H1 (cell line): ENCODE measurements at places on chromosomes 1 and 21. TPM values are rescaled to one million over a fixed set of nuclear protein-coding genes. Genes with fewer than 3 reads are reported as not detected.

The CAPN9 gene
- total RNA-seq, result 0.22 and 0.44 TPM in 2 replicates

The RAB7B gene
- total RNA-seq, result not detected in 2 replicates

The ZSWIM5 gene
- total RNA-seq, result 2.4 and 2.5 TPM in 2 replicates

The SLC50A1 gene
- total RNA-seq, result 36.5 and 41.6 TPM in 2 replicates

The KLHDC7A gene
- 18.9 and 19.1 TPM in 2 replicates for total RNA-seq

The FMO2 gene
- not detected in 2 replicates for total RNA-seq

The INAVA gene
- total RNA-seq, result 43.4 and 46.8 TPM in 2 replicates

The MROH7 gene
- total RNA-seq, result 0.07 TPM in 1 of 2 replicates, not detected in the other

The DIRAS3 gene
- total RNA-seq, result not detected in 2 replicates

The CA14 gene
- total RNA-seq, result 52.1 and 52.3 TPM in 2 replicates

The TCP10L gene
- 0.71 and 0.99 TPM in 2 replicates for total RNA-seq

The TMEM61 gene
- 0.50 and 0.54 TPM in 2 replicates for total RNA-seq

The CD5L gene
- not detected in 2 replicates for total RNA-seq

The ICOSLG gene
- 5.5 and 6.7 TPM in 2 replicates for total RNA-seq

GRCh38 chr1:90155721-90156487 lies 161.0 kb downstream of the ZNF326 start:
- DNase-seq, result no peak

- DNase-seq, result no peak
These were observed 2.8 kb upstream of the ZNF644 start for GRCh38 chr1:91024481-91025119.

GRCh38 chr1:238674316-238674715 lies 712.1 kb upstream of the CHRM3 start:
- DNase-seq, result no peak

DNA sequence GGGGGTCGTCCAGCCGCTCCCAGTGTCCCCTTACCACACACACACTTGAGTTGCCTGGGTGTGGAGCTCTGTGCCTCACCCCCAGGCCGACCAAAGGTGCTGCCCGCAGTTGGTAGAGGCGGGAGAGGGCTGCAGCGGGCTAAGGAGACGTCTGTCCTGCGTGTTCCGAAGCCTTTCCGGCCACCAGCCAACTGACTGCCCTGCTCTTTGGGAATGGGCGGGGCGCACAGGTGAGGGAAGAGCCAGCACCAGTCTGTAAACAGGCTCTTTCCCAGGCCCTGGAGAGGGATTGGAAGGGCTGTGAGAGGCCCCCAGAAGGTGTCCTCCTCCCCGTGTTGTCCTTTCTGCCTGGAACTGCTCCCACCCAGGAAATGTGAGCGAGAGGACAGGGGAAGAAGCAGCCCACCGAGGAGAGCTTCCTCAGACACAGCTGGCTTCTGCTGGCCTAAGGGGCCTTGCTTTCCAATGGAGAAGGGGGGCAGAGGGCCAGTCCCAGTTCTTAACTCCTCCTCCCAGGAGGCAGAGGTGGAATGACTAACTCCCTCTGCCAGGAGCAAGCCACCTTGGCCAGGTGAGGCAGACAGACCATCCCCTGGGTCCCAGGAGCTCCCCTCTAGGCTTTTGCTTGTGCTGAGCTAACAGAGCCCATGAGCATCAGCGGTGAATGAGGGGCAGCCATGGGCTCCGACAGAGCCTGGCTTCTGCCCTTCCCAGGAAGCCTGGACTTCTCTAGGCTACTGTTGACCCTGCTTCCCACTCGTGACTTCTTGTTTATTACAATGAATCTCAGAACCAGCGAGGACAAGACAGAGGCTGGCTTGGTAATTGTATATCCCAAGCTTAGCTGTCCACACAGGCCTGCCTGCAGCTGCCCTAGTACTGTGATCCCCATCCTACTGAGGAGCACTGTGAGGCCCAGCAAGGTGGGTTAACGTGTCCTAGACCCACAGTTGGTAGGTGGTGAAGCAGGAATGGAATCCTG lies 158.1 kb upstream of the COA6 start:
- no peak for DNase-seq

DNA sequence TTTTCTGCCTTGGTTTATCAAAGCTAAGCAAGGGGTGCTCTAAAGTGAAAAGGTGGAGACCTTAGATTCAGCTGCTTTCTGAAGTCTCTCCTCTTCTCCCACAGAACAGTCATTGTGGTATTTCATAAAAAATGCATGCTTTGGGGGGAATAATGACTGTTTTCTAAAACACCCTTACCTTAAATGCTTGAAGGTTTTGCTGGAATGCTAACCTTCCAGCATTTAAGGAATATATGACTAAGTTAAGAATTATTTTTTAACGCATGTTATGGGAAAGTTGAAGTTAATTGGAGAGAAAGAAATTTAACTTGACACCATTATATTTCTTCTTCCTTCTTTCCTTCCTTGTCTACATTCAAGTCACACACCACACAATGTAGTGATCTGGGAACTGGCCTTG lies 162.5 kb downstream of the ROR1 start:
- no peak for DNase-seq

DNA sequence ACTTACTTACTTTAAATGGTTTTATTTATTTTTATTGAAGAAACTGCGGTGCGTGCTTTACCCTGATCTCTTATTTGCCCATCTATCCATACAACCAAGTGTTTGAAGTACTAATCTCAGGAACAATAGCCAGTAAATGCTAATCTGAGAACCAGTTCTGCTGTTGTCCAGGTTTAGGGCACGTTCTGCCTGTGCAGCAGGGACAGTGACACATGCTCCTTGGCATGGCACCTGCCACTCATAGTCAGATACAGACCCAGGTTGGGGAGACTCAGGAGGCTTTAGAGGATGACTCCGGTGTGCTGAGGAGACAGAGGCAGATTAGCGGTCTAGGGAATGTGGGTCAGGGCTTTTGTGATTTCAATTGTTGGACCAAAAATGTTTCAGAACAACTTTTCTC lies 83.6 kb downstream of the NRIP1 start:
- DNase-seq, result no peak

DNA sequence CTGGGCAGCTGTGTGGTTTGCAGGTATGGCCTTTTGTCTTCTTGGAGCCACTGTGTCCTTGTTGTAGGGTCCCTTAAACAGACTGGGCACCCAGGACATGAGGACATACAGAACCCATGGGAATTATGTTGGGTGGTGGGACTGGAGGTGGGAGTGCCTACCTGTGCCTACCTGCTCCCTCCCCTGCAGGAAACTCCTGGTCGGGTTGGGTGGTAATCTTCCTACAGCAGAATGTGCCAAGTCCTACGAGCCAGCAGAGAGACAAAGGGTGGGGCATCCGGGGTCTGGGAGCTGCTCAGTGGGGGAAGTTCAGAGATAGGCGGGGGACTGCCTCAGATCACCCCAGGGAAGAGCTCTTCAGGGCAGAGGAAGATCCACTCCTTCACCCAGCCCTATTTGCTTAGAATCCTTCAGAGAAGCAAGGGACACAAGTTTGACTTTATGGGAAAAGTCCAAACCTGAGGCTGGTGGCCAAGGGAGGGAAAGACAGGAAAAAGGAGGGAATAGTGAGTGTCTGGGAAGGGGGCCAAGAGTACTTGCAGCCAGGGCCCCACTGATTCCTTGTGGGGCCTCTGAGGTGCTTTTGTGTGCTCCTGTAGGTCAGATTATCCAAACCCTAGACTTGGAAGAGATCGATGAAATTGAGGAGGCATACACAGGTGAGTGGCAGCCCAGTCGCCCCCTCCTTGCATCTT lies 58.3 kb downstream of the KIF21B start:
- no peak for DNase-seq

DNA sequence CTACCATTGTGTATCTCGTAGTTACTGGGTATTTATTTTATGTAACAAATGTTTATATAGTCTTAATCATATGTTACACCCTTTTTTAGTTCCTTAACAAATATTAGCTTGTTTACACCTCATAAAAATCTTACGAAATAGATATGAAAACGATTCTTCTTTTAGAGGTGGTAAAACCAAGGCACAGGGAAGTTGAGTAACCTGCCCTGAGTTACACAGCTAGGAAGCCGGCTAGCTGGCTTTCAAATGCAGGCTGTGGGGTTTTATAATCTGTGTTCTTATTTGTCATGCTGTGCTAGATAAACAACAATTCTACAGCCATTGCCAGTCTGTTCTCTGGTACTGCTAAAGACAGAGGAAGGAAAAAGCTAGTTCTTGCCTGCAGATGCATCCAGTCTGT lies 109.6 kb downstream of the NOS1AP start:
- DNase-seq, result no peak

- no peak for DNase-seq
These were observed 52.2 kb downstream of the SMYD2 start for GRCh38 chr1:214332946-214333798.

DNA sequence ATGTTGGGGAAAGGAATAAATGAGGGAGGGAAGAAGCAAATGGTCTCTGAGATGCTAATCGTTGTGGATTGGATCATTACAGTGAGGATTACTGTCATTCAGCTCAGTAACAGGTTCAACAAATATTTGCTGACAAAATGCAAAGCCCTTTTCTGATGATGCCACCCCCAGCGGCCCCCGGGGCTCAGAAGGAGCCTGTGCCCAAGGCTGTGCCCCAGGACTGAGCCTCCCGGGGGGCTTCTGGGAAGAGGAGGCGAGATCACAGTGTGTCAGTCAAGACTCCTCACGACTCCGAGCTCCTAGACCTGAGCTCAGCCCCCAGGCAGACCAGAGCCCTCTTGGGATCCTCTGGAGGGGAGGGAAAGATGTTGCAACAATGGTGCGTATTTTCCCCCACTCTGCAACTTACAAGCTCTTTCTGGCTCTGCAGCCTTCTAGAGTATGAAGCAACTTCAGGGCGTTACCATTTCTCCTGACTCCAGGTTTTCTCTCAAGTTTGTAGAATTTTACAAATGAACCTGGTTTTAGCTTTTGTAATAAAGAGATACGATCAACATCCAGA lies 20.8 kb downstream of the EPHA8 start:
- no peak for DNase-seq

DNA sequence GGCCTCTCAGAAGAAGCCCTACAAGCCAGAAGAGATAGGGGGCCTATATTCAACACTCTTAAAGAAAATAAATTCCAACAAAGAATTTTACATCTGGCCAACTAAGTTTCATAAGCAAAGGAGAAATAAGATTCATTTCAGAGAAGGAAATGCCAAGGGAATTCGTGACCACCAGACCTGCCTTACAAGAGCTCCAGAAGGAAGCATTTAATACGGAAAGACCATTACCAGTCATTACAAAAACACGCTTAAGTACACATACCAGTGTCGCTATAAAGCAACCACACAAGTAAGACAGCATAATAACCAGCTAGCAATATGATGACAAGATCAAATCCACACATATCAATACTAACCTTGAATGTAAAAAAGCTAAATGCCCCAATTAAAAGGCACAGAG lies 704.9 kb upstream of the CHRM3 start:
- DNase-seq, result no peak

GRCh38 chr1:8589571-8589970 lies 227.9 kb downstream of the RERE start:
- DNase-seq, result no peak

DNA sequence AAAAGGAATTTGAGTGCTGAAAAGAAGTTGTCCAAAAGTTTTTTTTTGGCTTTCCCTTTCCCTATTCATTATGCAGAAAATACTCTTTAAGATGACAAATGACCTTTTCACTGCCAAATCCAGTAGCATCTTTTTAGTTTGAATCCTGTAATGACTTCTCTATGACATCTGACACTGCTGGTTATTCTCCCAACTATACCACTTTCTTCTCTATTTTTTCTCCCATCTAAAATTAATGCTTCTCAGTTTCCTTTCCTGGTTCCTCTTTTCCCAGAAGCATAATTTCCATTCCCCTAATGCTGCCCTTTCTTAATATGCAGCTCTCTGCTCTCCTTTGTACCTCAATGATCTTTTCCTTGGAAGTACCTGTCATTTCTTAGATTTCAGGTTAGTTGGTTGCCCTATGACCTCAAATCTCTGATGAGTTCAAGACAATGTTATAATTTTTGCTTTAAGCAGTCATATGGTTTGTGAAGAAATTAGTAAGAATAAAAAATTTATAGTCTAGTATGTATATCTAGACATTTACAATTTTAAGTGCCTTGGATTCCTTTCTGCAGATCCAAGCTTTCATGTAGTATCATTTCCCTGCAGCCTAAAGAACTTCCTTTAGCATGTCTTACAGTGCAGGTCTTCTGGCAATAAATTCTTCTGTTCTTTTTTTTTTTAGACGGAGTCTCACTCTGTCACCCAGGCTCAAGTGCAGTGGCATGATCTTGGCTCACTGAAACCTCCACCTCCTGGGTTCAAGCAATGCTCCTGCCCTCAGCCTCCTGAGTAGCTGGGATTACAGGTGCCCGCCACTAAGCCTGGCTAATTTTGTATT lies 150.8 kb downstream of the CDC42BPA start:
- DNase-seq, result no peak

GRCh38 chr1:226977643-226978431 lies 37.7 kb downstream of the COQ8A start:
- no peak for DNase-seq

GRCh38 chr1:36389999-36390398 lies 4.3 kb upstream of the STK40 start:
- DNase-seq, result no peak

DNA sequence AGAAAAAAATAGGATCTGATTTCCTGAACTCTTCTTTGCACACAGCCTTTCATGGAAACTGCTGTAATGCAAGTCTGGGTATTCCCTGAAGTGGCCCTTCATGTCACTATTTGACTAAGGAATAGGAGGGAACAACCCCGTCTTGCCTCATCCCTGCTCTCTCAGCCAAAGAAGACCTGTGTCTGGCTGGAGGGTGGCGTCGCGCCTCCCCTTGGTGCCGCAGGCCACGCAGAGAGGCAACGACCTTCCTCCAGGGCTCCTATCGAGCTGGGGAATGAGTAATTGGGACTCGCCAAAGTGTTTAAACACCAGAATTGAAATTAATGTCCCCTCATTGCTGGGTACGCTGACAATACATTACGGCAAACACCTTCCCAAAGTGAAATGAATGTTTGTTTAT lies 129.8 kb downstream of the PBX1 start:
- no peak for DNase-seq

GRCh38 chr1:38539931-38540330 lies 319.6 kb downstream of the RRAGC start:
- DNase-seq, result no peak

- DNase-seq, result no peak
These were observed 134.2 kb downstream of the EDEM3 start for GRCh38 chr1:184620469-184620868.

- DNase-seq, result no peak
These were observed 171.5 kb upstream of the CACYBP start for GRCh38 chr1:174828264-174828663.

DNA sequence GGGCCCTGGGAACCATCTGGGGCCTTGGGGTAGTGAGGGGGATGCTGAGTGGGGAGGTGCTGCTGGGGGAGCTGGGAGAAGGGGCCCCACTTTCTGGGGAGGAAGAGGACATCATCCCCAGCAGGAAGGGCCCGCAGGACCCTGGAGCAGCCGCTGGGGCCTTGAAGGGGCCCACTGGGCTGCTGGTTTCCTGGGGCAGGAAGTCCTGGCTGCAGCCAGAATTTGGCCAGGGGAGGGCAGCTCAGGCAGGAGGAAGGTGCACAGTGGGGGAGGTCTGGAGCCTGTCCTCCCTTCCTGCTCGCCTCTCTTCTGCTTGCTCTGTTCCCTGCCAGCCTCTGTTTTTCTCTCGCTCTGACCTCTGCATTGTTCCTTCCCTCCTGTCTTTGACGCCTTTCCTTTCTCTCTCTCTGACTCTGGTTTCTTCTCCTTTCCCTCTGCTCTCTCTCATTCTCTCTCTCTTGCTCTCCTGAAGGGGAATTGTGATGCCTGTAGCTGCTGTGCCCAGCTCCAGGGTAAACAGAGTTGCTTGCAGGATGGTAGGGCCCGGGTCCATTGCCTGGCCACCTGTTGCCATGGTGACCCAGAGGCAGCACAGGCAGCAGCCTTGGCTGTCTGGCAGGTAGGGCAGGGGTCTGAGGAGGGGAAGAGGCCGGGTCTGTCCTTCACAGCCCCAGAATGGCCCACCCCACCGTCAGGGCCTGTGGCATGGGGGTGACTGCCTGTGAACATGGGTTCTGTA lies 23.9 kb downstream of the ACOT11 start:
- no peak for DNase-seq
